ENCODE measurements at places on chromosomes 5 and 9.

- DNase-seq: no peak
Observed at GRCh38 chr5:76371960-76372322, 31.1 kb upstream of the IQGAP2 start.

GRCh38 chr9:108811944-108812343, 43.8 kb downstream of the ACTL7B start:
- DNase-seq: no peak

DNA sequence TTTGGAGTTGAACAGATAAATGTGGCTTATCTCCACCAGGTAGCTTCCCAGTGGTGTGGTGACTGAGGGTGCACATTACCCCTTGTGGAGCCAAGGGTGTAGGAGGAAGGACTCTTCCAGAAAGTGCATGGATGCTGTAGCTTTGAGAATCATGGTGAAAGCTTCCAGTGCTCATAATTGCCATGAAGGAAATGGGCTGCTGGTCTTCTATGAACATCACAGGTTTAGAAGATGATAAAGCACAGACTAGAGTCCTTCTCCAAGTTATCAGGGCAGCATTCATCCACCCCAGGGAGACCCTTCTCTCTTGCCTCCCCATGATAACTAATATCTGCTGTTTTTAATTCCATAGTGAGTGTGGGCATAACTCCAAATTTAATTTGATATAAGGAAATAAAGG, 93.4 kb upstream of the CHD1 start:
- no peak for DNase-seq

DNA sequence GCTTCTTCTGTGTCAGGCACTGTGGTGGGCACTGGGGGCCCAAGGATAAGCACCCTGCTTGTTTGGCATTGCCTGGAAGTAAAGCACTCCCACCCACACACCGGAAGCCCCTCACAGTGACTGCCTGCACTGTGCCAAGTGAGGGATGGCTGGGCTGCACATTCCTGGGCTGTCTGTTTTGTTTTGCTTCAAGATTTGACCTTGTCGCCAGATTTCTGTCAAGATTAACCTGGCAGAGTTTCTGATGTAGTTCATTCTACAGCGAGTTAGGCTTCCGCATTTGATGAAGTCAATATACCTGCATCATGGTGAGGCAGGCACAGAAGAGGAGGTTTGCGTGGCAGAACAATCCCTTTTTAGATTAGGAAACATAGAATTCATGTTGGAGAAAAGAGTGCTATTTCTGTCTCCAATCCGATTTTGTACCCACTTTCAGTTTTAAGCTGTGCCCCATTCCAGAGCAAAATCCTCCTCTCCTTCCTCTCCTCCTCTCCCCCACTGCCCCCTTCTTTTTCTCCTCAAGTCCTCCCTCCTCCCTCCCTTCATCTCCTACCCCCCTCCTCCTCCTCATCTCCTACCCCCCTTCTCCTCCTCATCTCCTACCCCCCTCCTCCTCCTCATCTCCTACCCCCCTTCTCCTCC, 14.4 kb upstream of the BOD1 start:
- DNase-seq: no peak

DNA sequence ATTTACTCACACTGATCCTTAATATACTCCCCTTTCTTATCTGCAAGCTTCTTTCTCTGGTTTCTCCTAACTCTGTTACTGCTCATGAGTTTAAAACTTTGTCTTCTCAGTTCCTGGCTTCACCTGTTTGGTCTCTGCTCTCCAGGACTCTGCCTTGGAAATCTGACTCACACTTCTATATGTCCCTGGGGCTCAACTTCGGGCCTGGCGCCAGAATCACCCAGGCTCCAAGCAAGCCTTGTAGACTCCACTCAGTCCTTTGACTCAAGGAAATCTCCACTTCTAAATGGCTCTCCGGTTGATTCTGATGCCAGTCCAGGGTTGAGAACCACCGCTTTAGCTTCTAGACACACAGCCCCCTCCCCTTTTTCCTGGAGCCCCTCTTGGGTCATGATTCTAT, 57.8 kb downstream of the TMC1 start:
- DNase-seq: no peak

- no peak for DNase-seq
Observed at GRCh38 chr5:76114179-76114851, 31.1 kb downstream of the SV2C start.

GRCh38 chr9:109381011-109381729, 60.3 kb upstream of the EPB41L4B start:
- no peak for DNase-seq

GRCh38 chr9:3343671-3344070, 182.1 kb downstream of the RFX3 start:
- no peak for DNase-seq

- DNase-seq: no peak
Observed at GRCh38 chr9:14030375-14031059, 283.4 kb downstream of the NFIB start.

DNA sequence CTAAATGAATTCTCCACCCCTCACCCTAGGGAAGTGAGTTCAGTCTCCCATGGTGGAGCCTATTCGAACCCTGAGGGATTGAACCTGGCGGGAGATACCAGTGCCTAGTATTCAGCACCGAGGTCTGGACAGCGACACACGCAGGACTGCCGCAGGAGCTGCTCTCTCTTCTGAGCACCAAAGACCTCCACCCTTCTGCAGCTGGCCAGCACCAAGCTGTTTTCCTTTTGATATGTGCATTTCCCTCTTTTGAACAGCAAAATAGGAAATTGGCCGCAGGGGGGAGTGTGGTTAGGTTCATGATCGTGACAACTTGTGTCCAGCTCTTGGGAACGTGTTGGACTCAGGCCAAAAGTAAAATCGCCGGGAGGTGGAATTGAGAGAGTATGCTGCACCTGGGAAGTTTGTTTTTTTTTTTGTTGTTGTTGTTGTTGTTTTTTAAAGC, 1.2 kb upstream of the PCSK1 start:
- DNase-seq: no peak

DNA sequence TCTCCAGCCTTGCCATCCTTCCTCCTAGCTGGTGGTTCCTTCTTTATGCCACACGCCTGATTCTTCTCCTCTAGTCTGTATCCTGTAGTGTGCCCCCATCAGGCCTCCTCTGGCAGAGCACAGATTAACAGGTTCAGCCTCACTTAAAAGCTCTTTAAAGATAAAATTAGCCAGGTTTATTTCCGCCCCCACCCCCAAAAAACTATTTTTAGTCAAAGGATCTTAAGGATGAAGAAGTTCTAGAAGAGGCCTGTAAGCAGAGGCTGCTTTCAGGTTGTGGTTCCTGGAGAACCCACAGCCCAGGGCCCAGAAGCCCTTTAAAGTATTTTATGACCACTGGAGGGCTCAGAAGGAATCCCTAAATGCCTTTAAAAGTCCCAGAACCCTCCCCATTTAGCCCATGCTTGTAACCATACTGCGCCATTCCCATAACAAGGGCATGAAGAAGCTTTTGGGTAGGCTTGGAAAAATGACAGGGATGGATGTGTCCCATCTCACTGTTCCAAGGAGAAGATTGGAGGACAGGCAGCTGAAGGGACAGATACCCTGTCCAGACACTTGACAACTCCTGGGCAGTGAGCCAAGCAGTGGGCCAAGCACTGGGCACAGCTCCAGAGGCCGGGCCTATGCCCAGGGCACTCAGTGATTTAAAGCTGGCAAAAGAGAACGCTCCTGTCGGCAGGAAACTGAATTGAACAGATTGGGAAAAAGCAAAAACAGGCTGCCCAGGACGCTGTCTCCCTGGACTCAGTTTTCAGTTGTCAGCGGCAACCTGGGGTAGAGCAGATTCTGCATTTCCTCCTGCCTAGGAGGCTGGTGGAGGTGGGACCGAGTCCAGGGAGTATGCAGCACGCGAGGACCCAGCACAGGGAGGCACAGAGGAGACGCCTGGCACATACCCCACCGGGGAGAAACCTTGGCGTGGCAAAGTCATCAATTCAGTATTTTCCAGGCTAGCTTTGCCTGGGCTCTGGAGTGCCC, 106.3 kb upstream of the SSBP2 start:
- DNase-seq: no peak

DNA sequence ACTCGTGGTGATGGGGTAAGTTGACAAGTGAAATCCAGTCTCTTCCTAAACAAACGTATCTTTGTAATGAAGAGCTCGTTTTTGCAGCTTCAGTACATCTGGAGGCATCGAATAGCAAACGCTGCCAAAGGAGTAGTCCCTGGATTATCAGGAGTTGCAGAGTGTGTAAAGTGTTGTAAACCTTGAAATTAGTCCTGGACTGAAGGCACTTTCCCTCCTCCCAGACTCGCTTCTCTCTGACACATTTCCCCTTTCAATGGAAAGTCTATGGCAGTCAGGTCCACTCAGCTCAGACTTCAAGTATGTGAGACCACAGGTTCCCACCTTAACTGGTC, 1.5 kb upstream of the PBX3 start:
- DNase-seq: no peak

DNA sequence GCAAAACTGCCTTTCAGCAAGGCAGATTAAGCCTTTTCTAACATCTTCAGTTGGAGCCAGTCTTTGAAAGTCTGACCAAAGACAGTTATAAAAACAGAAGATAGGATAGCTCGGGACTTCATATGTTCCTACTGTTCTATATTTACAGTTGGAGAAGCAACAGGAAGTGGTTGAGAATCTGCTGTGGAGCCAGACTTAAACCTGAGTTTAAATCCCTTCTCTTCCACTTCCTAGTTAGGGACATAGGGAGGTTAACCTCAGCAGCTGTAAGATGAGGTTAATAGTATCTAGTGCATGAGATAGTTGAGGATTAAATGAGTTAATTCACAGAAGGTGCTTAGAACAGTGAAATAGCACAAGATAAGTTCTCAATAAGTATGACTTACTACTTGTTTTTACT, 84.5 kb upstream of the FREM1 start:
- DNase-seq: no peak

GRCh38 chr9:4077499-4078102, 222.3 kb downstream of the GLIS3 start:
- peak; percentile 22 for DNase-seq

GRCh38 chr5:999032-999501, 9.5 kb upstream of the NKD2 start:
- DNase-seq: no peak

GRCh38 chr9:121958530-121958929, 134.6 kb downstream of the TTLL11 start:
- DNase-seq: no peak

DNA sequence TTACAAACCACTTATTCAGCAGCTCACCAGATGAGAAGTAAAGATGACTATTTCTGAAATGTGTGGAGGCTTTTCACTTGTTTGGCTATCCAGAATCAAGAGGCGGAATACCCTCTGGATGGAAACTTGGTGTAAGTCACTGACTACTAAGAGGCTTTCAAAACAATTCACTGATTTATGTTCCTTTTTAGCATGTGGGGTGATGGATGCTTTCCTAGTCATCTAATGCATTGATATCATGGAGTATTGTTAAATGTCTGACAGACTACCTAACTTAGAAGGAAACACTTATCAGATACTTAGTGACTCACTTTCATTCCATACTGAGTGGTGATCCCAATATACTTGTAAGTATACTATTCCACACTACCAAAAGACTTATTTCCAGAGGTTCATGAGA, 141.4 kb downstream of the PLK2 start:
- no peak for DNase-seq

DNA sequence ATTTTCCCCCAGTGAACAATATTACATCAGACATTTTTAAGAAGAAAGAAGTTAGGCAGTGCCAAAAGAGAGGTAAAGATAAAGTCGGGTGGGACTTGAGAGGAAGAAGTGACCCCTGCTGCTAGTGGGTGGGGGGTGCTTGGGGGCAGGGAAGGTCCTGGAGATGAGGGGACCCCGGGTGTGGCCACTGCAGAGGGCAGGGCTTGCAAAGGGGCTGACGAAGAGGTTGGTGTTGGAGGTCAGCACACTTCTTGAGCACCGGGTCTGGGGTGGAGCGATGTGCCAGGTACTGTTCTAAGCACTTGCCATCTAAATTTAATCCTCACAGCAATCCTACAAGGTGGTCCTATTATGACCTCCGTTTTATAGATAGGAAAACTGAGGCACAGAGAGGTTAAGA, 62.0 kb downstream of the AMBP start:
- no peak for DNase-seq

DNA sequence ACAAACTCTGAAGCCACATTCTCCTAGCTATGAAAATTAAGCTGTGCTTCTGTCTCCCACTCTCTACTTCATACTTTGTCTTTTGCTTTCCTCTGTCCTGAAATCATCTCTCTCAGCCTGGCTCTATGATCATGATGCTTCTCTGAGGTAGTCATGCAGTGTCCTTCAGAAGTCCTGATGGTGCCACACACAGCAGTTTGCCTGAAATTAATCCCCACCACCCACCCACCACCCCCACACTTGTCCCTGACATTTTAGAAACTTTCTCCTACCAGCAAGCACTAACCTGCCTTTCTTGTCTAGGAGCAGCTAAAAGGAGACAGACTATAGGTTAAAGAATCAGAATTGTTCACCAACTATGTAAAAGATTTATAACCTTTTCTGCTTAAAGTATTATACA, 282.2 kb upstream of the FAM174A start:
- no peak for DNase-seq

DNA sequence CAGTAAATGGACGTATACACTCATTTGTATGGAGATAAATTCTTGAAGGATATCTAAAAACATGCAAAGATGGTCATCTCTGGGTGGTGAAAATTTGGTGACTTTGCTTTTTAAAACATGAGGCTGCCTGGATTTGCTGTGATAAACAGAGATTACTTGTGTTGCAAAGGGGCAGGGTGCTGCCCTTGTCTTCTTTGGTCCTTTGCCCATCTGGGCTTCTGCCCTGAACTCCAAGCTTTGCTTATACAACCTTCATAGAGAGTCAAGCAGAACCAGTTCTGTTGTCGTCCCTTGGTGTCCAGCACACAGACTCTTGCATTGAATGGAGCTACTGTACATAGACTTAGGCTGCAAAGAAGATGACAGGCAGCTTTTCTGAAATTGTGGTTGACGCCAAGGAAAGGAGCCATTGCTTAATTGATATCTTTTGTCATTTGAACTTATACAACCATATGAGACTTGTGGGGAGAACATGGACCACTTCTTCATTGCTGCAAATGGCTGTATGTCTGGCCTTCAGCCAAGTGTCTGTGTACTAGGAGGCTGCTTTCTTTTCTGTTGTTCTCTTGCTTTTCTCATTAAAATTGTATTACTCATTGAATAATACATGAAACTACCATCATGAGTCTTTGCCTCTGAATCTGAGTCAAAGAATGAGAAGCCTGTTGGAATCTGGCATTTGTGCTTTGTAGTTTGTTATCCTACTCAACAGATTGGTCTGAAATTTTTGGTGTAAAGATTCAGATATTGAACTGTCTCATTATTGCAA, 152.5 kb downstream of the DMRT2 start:
- no peak for DNase-seq

GRCh38 chr5:89047571-89047970, 164.6 kb upstream of the MEF2C start:
- no peak for DNase-seq

DNA sequence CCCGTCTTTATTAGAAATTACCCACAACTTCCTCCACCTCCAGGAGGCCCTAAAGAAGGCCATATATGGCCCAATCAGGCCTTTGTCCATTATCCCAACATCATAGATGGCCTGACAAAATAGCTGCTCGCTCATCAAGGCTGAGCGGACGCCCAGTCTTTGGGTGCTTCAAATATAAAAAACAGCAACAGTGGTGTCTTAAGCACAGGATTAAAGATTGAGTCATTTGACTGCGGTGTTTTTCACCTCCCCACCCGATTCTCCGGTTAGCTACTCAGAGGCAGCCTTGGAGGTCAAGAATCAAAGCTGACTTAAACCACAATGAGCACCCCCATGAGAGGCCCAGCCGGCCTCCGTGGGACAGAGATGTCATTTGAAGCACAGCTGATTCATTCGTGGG, 18.8 kb downstream of the S1PR3 start:
- DNase-seq: no peak

- no peak for DNase-seq
Observed at GRCh38 chr5:6582507-6583048, 50.3 kb downstream of the NSUN2 start.
